NCI-H1436 (cell line): ENCODE measurements at places on chromosomes 7 and 10.

GRCh38 chr7:130329681-130330080 lies 14.9 kb upstream of the CPA5 start:
- no peak for DNase-seq

GRCh38 chr10:69902835-69903535 lies 101.3 kb downstream of the COL13A1 start:
- no peak for DNase-seq

DNA sequence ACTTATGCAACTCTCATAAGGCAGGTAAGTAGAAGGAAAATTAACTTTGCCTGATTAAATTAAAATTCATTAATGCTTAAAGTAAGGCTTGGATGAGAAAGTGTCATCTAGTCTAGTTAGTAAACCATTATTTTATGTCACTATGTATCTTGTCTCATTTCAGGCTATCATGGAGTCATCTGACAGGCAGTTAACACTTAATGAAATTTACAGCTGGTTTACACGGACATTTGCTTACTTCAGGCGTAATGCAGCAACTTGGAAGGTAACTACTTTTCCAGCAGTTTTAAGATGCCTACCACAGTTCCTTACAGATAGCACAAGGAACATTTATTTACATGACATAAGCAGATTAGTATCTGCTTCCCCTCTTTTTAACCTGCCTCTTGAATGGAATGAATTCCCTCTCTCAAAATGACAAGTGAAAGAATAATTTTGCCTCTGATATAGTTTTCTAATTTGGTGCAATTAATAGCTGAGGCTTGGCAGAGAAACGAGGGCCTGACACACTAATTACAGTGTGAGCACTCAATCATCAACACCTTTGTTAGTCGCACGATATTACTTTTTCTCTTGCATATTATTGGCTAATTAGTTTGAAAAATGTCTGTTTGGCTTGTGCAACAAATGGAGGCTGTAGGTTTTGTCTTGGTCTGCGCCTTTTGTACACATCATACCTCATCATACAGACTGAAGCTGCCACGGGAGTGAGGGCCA lies 245.0 kb downstream of the FOXP2 start:
- no peak for DNase-seq

GRCh38 chr7:89265631-89266030 lies 470.1 kb upstream of the TEX47 start:
- DNase-seq: no peak

- DNase-seq: no peak
These were observed 2.6 kb downstream of the GRIFIN start for GRCh38 chr7:2473496-2474180.
